ENCODE measurements at places on chromosomes 6 and 20.
A peak's percentile ranks its signal among the peaks of the same experiment; 100 is the strongest.

- H3K36me3 ChIP-seq, result no peaks in the 10 kb centered on the region
- no peak overlapping the region for H3K27ac ChIP-seq
- H3K4me1 ChIP-seq, result no peaks in the 10 kb centered on the region
- no peak overlapping the region for H3K4me3 ChIP-seq
- no peaks in the 10 kb centered on the region for H3K27me3 ChIP-seq
Measured at GRCh38 chr6:108916026-108916686, 67.9 kb downstream of the ARMC2 start.

DNA sequence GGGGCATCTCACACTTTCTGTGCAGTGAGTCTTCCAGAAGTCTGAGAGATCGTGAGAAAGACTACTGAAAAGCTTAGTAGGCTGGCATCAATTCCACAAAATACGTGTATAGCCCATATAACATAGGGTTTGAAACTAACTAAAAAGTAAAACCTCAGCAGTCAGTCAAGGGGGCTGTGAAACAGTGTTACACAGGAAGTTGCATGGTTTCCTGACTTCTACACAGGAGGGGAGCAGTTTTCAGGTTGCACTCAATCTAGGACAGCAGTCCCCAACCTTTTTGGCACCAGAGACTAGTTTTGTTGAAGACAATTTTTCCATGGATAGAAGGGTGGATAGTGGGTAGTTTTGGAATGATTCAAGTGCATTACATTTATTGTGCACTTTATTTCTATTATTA lies 4.7 kb upstream of the LY86 start:
- H3K4me3 ChIP-seq, result no peak overlapping the region
- no peak for DNase-seq
- no peaks in the 10 kb centered on the region for H3K36me3 ChIP-seq

- H3K4me3 ChIP-seq, result no peak overlapping the region
- no peaks in the 10 kb centered on the region for H3K36me3 ChIP-seq
- no peak for DNase-seq
- peaks cover 7% of the 10 kb centered on the region for H3K4me1 ChIP-seq
- no peak overlapping the region for H3K27ac ChIP-seq
Measured at GRCh38 chr6:1724124-1724523, 114.4 kb downstream of the FOXC1 start.

- H3K4me3 ChIP-seq, result no peak overlapping the region
- no peaks in the 10 kb centered on the region for H3K4me1 ChIP-seq
- no peak overlapping the region for H3K27ac ChIP-seq
- H3K27me3 ChIP-seq, result no peaks in the 10 kb centered on the region
Measured at GRCh38 chr20:46044896-46045295, 15.9 kb downstream of the SLC12A5 start.

DNA sequence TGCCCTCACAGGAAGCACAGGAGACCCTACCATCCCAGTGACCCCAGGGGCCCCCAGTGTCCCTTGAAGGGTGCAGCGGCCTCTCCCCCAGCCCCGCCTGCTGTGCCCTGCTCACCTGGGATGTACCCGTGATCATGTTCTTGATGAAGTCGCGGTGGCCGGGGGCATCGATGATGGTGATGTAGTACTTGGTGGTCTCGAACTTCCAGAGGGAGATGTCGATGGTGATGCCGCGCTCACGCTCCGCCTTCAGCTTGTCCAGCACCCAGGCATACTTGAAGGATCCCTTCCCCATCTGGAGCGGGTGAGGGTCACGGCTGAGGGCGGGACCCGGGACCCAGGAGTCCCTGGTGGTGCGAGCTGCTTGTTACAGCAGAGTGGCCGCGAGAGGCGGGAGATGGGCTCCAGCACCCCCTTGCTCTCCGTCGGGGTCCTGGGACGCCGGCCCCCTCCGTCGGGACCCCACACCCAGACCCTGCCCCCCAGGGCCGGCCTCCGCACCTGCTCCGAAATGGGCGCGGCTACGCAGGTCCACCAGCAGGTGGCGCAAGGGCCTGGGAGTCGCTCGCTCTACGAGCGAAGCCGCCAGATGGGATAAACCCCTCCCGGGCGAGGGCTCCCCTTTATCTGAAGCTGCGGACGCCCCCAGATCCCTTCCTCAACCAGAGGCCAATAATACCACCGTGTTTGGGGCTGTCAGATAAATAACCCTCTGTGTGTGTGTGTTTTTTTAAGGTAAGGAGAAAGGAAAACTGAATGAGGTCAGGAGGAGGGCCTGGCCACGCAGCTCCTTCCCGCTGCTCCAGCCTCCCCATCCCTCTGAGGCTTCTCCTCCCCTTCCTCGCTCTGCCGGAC lies 2.9 kb downstream of the EEF1A2 start:
- H3K27ac ChIP-seq, result no peak overlapping the region
- peaks cover 11% of the 10 kb centered on the region for H3K27me3 ChIP-seq
- DNase-seq, result peak; percentile 92

GRCh38 chr20:44039741-44040140 lies 125.1 kb downstream of the TOX2 start:
- H3K4me1 ChIP-seq, result no peaks in the 10 kb centered on the region
- H3K27me3 ChIP-seq, result no peaks in the 10 kb centered on the region
- H3K27ac ChIP-seq, result no peak overlapping the region
- DNase-seq, result no peak

- H3K36me3 ChIP-seq, result no peaks in the 10 kb centered on the region
- no peak for DNase-seq
- no peak overlapping the region for H3K27ac ChIP-seq
- no peaks in the 10 kb centered on the region for H3K27me3 ChIP-seq
- no peak overlapping the region for H3K4me3 ChIP-seq
- H3K4me1 ChIP-seq, result no peaks in the 10 kb centered on the region
Measured at GRCh38 chr6:139988685-139989084, 614.2 kb upstream of the CITED2 start.

DNA sequence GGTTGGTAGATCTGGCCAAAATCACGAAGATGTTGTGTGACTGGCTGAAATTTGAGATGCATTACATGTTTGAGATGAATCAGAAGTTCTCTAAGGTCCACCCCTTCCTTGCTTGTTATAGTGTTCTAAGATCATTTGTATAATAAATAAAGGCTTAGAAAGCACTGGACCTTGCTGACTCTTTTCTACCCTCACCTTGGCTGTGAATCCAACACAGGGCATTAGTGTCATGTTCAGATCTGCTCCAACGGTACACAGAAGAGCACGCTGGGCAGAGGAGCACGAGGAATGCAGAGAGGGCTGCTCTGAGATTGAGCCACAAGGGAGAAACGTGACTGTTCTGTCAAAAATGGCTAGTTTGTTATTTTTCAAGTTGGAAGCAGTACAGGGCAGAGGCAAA lies 169.5 kb upstream of the HDAC2 start:
- H3K4me1 ChIP-seq, result peaks cover 7% of the 10 kb centered on the region
- no peak for DNase-seq
- H3K27me3 ChIP-seq, result no peaks in the 10 kb centered on the region

DNA sequence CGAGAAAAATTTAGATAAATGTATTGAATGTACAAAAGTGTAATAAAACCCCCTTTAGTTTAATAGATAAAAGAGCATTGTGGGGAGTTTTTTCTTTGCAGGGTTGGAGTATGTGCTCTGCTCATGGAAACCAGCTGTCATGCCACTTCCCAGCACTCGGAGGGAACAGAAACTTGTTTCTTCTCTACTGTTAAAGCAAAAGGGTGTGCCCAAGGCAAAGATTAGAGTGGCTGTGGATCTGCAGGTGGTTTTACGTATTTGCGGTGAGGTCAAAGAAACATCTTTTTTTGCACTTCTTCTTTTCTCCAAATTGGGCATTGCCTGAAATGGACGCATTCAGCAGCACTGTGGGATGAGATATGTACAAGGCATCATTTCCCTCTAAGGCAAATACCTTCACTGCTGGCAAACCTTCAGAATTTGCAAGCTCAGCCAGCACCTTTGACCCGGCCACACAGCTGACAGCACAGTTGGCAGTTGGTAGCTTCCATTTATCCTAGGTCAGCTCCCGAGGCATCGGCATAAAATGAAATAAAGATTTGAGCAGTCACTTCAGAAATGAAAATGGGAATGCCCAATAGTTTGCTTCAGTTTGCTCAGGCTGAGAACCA lies 178.4 kb upstream of the EYA4 start:
- no peak overlapping the region for H3K27ac ChIP-seq
- H3K27me3 ChIP-seq, result no peaks in the 10 kb centered on the region
- H3K36me3 ChIP-seq, result no peaks in the 10 kb centered on the region
- no peak for DNase-seq
- no peak overlapping the region for H3K4me3 ChIP-seq

GRCh38 chr20:184288-184687 lies 5.2 kb downstream of the DEFB128 start:
- no peaks in the 10 kb centered on the region for H3K36me3 ChIP-seq
- H3K27me3 ChIP-seq, result no peaks in the 10 kb centered on the region
- H3K27ac ChIP-seq, result no peak overlapping the region
- H3K4me3 ChIP-seq, result no peak overlapping the region
- H3K4me1 ChIP-seq, result no peaks in the 10 kb centered on the region

GRCh38 chr20:35698298-35699126 lies 640 bp downstream of the NFS1 start:
- H3K4me1 ChIP-seq, result no peaks in the 10 kb centered on the region
- H3K4me3 ChIP-seq, result peak overlapping the region; percentile 66
- H3K27ac ChIP-seq, result no peak overlapping the region

GRCh38 chr6:13190376-13190775 lies 138.0 kb downstream of the TBC1D7 start:
- H3K4me3 ChIP-seq, result no peak overlapping the region
- H3K4me1 ChIP-seq, result peaks cover 2% of the 10 kb centered on the region
- no peak for DNase-seq
- no peak overlapping the region for H3K27ac ChIP-seq
- no peaks in the 10 kb centered on the region for H3K36me3 ChIP-seq

GRCh38 chr6:1348675-1349074 lies 36.8 kb downstream of the FOXQ1 start:
- H3K36me3 ChIP-seq, result no peaks in the 10 kb centered on the region
- no peak for DNase-seq
- H3K4me1 ChIP-seq, result peaks cover 3% of the 10 kb centered on the region
- H3K27me3 ChIP-seq, result 0 out of 2 replicates have a peak, but pooled peaks cover 2% of the 10 kb centered on the region
- peak overlapping the region; percentile 16 for H3K27ac ChIP-seq

- no peak for DNase-seq
- no peak overlapping the region for H3K4me3 ChIP-seq
- no peak overlapping the region for H3K27ac ChIP-seq
- no peaks in the 10 kb centered on the region for H3K27me3 ChIP-seq
- H3K36me3 ChIP-seq, result no peaks in the 10 kb centered on the region
- no peaks in the 10 kb centered on the region for H3K4me1 ChIP-seq
Measured at GRCh38 chr6:165952514-165952913, 215.1 kb downstream of the TBXT start.

- H3K4me1 ChIP-seq, result no peaks in the 10 kb centered on the region
- no peaks in the 10 kb centered on the region for H3K27me3 ChIP-seq
- DNase-seq, result no peak
- no peaks in the 10 kb centered on the region for H3K36me3 ChIP-seq
Measured at GRCh38 chr6:131250122-131250521, 114.9 kb downstream of the AKAP7 start.

GRCh38 chr6:108897371-108897770 lies 49.1 kb downstream of the ARMC2 start:
- DNase-seq, result no peak
- H3K4me3 ChIP-seq, result no peak overlapping the region

GRCh38 chr20:52493171-52493721 lies 301.7 kb upstream of the ZFP64 start:
- no peaks in the 10 kb centered on the region for H3K36me3 ChIP-seq
- DNase-seq, result no peak
- H3K27me3 ChIP-seq, result no peaks in the 10 kb centered on the region
- H3K27ac ChIP-seq, result no peak overlapping the region
- H3K4me3 ChIP-seq, result no peak overlapping the region
- no peaks in the 10 kb centered on the region for H3K4me1 ChIP-seq

- no peaks in the 10 kb centered on the region for H3K4me1 ChIP-seq
- no peak for DNase-seq
- no peaks in the 10 kb centered on the region for H3K36me3 ChIP-seq
- no peaks in the 10 kb centered on the region for H3K27me3 ChIP-seq
- H3K4me3 ChIP-seq, result no peak overlapping the region
Measured at GRCh38 chr6:151211075-151211474, 28.7 kb upstream of the AKAP12 start.

- no peak for DNase-seq
- H3K27ac ChIP-seq, result no peak overlapping the region
- H3K4me1 ChIP-seq, result no peaks in the 10 kb centered on the region
- no peak overlapping the region for H3K4me3 ChIP-seq
Measured at GRCh38 chr20:41664584-41664983, 46.4 kb upstream of the CHD6 start.

- H3K27me3 ChIP-seq, result no peaks in the 10 kb centered on the region
- DNase-seq, result no peak
- H3K4me1 ChIP-seq, result no peaks in the 10 kb centered on the region
- H3K27ac ChIP-seq, result no peak overlapping the region
- H3K36me3 ChIP-seq, result no peaks in the 10 kb centered on the region
Measured at GRCh38 chr20:11364736-11365135, 553.0 kb upstream of the BTBD3 start.

DNA sequence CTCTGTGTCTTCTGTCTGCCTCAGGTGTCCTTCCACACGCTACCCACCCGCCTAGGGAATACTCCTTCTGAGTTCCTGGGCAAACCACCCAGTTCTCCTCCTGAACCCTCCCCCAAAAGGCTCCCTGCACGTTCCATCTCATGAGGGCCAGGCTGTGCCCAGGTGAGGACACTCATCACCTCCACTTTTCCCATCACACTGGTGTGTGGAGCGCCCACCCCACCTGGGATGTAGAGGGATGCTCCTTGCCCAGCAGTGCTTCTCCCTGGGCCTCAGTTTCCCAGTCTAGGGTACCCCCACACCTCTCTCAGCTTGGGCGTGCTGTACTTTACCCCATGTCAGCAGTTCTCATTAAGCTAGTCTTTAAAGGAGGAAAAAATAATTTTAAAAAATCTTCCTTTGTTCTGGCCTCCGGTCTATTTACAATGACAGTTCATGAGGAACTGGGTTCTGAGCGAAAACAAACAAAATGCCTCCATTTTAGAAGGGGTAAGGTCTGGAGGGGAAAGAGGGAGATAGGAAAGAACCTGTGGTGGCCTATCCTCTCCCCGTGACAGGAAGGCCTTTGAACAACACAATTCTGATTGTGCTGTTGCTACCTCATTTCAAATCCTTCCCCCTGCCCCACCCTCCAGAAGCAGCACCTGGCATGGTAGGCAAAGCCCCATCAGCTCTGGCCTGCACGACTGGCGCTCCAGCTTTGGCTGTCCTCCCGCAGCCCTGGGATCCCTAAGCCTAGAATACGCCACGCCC lies 1.7 kb upstream of the C20orf203 start:
- no peaks in the 10 kb centered on the region for H3K27me3 ChIP-seq
- H3K36me3 ChIP-seq, result no peaks in the 10 kb centered on the region
- peaks cover 15% of the 10 kb centered on the region for H3K4me1 ChIP-seq
- no peak overlapping the region for H3K4me3 ChIP-seq

- no peaks in the 10 kb centered on the region for H3K27me3 ChIP-seq
- no peaks in the 10 kb centered on the region for H3K4me1 ChIP-seq
Measured at GRCh38 chr6:44100088-44100550, 27.1 kb downstream of the MRPL14 start.
